Neural crest cell (in vitro differentiated cells): ENCODE measurements at places on chromosomes 2 and 18.

DNA sequence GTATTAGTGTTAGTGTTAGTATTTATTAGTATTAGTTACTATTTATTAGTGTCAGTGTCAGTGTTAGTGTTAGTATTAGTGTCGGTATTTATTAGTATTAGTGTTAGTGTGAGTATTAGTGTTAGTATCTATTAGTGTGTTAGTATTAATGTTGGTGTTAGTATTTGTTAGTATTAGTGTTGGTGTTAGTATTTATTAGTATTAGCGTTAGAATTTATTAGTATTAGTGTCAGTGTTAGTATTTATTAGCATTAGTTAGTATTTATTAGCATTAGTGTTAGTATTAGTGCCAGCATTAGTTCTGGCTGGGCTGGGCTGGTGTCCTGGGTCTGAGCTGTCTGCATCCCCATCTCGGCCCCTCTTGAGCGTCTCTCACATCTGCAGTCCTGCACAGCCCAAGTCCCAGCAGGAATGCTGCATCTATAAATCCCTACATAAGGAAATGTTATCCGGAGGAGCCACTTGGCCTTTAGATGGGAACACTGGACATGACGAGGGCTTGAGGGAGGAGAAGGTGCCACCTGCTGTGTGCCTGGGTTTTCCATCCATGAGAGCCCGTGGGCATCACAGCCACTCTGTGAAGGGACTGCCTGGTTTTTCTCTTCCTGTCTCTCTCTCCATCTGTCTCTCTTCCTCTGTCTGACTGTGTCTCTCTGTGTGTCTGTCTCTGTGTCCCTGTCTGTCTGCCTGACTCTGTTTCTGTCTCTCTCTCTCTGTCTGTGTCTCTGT, 33.6 kb downstream of the TWIST2 start:
- H3K27me3 ChIP-seq, result no peaks in the 10 kb centered on the region
- DNase-seq, result no peak
- H3K4me3 ChIP-seq, result no peak overlapping the region
- H3K27ac ChIP-seq, result no peak overlapping the region

DNA sequence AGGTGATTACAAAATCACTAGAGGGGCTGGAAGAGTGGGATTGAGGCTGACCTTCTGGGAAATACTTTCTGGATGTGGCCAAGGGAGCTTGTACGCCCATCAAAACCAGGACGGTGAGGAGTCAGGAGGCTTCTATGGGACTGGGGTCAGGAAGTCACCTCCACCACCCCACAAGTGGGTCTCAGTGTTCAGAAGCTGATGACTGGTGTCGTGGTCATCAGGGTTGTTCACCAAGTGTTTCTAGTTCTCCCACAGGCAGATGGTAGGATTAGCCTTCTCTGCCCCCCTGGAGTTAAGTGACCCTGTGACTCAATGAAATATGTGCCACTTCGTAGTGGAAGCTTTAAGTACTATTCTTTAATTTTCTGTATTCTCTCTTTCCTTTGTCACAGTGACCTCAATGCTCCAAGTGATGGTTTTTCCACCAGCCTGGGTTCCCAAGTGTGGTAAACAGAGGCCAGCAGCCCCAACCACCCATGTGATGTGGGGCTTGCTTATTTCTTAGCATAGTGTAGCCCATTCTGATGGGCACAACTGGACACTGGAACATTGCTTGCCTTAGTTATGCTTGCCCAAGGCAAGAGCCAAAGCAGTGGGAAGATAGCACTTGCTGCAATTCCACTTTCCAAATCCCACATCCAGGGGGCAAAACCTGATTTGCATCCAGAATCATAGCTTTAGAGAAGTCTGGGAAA, 258.8 kb downstream of the CYP26B1 start:
- H3K4me1 ChIP-seq, result peaks cover 13% of the 10 kb centered on the region
- no peak for DNase-seq
- no peaks in the 10 kb centered on the region for H3K36me3 ChIP-seq
- peaks cover 5% of the 10 kb centered on the region for H3K27me3 ChIP-seq
- H3K4me3 ChIP-seq, result no peak overlapping the region

GRCh38 chr2:237721458-237721857, 77.1 kb upstream of the RBM44 start:
- no peaks in the 10 kb centered on the region for H3K27me3 ChIP-seq
- H3K36me3 ChIP-seq, result peaks cover 3% of the 10 kb centered on the region
- no peak for DNase-seq
- H3K4me3 ChIP-seq, result no peak overlapping the region
- peaks cover 22% of the 10 kb centered on the region for H3K4me1 ChIP-seq

DNA sequence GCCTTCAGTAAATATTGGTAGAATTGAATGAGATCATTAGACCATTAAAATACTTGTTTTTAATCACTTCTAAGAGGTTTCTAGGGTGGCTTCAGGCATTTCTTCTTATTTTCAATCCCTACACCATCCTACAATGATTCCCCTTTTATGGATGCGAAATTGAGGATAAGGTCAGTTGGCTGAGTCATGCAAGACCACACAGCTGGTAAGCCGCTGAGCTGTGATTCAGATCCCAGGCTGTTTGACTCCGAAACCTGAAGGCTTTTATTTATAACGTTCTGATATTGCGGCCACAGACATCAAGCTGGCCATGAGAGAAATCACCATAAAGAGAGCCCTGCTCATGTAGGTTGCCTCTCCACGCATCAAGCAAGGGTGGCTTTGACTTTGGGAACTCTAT, 133.4 kb downstream of the VAPA start:
- no peaks in the 10 kb centered on the region for H3K36me3 ChIP-seq
- no peak overlapping the region for H3K4me3 ChIP-seq
- no peak for DNase-seq
- H3K27me3 ChIP-seq, result no peaks in the 10 kb centered on the region
- peak overlapping the region; percentile 27 for H3K27ac ChIP-seq

DNA sequence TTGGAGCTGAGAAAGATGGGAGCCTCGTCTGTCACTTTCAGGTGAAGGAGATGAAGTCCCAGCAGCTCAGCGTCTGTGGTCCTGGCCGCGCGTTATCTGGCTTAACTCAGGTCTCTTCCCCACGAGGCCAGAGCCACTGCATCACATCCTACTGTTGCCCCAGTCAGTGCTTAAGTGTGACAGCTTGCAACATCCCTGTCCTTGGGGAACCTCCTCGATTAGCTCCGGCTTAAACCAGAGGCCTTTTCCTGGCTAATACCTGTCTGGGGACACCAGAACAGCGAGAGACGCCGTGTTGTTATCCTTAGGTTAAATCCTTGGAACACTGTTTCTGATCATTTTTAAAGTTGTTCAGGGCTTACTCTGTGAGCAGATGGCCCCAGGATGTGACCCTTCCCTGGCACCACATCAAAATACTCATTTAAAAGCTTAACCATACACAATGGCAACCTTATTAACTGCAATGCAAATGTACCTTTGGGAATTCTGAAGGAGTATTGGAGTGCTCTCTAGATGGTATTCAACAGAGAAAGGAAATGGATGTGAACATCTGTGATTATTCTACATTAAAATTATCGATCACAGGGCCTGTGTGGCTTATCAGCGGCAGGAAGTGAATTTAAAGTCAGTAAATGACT, 61.2 kb upstream of the SPP2 start:
- H3K4me3 ChIP-seq, result no peak overlapping the region
- no peak for DNase-seq
- peaks cover 15% of the 10 kb centered on the region for H3K4me1 ChIP-seq
- H3K36me3 ChIP-seq, result peaks cover 4% of the 10 kb centered on the region
- H3K27me3 ChIP-seq, result no peaks in the 10 kb centered on the region
- H3K27ac ChIP-seq, result no peak overlapping the region

GRCh38 chr18:3985664-3986063, 469.4 kb downstream of the DLGAP1 start:
- H3K27me3 ChIP-seq, result no peaks in the 10 kb centered on the region
- H3K27ac ChIP-seq, result no peak overlapping the region
- peaks cover 3% of the 10 kb centered on the region for H3K36me3 ChIP-seq
- no peak overlapping the region for H3K4me3 ChIP-seq

DNA sequence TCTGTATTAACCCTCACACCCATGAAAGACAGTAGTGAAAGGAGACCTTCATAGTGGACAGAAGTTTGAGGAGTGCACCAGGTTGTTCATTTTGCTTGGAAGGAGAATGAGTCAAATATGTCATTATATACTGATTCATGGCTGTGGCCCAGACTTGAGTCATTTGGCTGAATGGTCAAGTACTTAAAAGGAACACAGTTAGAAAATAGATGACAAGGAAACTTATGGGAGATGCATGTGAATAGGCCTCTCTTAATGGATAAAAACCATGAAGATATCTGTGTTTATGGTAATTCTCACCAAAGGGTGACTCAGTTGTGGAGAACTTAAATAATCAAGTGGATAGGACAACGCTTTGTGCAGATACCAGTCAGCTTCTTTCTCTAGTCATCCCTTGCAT, 524.7 kb upstream of the CNTNAP5 start:
- H3K36me3 ChIP-seq, result no peaks in the 10 kb centered on the region
- H3K4me3 ChIP-seq, result no peak overlapping the region
- no peak overlapping the region for H3K27ac ChIP-seq
- no peak for DNase-seq
- no peaks in the 10 kb centered on the region for H3K4me1 ChIP-seq

- DNase-seq, result no peak
- no peak overlapping the region for H3K4me3 ChIP-seq
Observed at GRCh38 chr2:238130696-238131628, 7.5 kb upstream of the KLHL30 start.

- no peak overlapping the region for H3K4me3 ChIP-seq
- H3K27ac ChIP-seq, result no peak overlapping the region
- no peaks in the 10 kb centered on the region for H3K36me3 ChIP-seq
- peaks cover 10% of the 10 kb centered on the region for H3K4me1 ChIP-seq
- H3K27me3 ChIP-seq, result no peaks in the 10 kb centered on the region
- no peak for DNase-seq
Observed at GRCh38 chr2:149101818-149102217, 63.3 kb downstream of the LYPD6B start.

DNA sequence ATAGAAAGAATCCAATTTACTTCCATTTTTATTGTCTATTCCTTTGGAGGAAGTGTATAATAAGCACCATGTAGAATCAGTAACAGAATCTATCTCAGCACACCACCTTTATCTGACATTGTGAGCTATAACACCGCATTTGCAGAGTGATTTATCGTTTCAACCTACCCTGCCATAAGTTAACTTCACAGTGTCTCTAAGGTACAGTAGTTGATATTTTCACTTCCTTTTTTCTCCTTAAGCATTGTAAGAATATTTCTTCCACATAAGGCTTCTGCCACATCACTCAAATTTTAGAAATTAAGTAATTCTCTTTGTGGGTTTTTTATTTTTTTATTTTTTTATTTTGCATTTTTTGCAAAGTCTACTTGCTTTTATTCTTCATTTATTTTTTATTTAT, 107.1 kb downstream of the TMX3 start:
- no peaks in the 10 kb centered on the region for H3K4me1 ChIP-seq
- DNase-seq, result no peak
- no peaks in the 10 kb centered on the region for H3K36me3 ChIP-seq
- H3K27me3 ChIP-seq, result no peaks in the 10 kb centered on the region
- H3K4me3 ChIP-seq, result no peak overlapping the region

DNA sequence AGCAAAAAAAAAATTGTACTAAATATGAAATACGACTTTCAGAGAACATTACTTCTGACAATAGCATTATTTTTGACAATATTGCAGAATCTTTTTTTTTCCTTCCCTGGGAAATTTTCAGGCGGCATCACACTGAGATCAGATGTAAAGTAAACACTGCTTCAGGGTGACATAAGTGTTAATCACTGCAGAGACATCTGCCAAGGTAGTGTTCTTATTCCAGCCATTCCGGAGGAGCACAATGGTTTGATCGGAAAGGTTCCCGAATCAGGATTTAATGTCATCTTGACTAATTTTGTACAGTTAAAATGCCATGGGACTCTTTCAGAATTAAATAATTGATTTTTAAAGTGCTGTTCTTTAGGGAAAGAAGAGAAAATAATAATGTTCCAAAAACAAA, 56.7 kb upstream of the ZNF236 start:
- no peak overlapping the region for H3K4me3 ChIP-seq
- no peak overlapping the region for H3K27ac ChIP-seq
- DNase-seq, result no peak

GRCh38 chr18:46672062-46672970, 15.3 kb upstream of the LOXHD1 start:
- H3K36me3 ChIP-seq, result no peaks in the 10 kb centered on the region
- no peak overlapping the region for H3K27ac ChIP-seq
- no peak for DNase-seq
- H3K27me3 ChIP-seq, result peaks cover 44% of the 10 kb centered on the region
- peaks cover 17% of the 10 kb centered on the region for H3K4me1 ChIP-seq
- H3K4me3 ChIP-seq, result no peak overlapping the region

DNA sequence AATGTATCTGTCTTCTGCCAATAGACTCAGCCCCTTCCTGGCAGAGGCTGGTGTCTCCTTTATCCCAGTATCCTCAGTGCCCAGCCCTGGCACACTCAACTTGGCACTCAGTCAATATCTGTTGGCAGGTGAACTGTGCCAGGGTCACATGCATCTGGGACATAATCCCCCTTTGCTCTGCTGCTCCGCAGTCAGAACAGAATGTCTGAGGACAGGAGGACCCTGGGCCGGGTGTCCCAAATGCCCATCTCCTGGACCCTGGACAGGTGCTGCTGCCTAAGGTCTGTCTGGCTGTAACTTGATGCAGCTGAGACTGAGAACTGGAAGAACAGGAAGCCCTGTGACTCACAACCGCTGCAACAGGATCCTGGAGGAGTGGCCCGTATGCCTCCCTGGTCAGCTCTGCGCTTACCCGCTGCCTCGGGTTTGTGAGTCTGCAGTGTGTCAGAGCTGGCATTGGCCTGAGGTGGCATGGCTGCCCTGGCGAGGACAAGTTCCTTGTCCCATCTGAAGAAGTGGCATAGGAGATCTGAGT, 11.4 kb downstream of the HK2 start:
- peaks cover 46% of the 10 kb centered on the region for H3K4me1 ChIP-seq
- H3K27me3 ChIP-seq, result no peaks in the 10 kb centered on the region
- H3K27ac ChIP-seq, result no peak overlapping the region
- H3K36me3 ChIP-seq, result no peaks in the 10 kb centered on the region

- peaks cover 5% of the 10 kb centered on the region for H3K4me1 ChIP-seq
- H3K4me3 ChIP-seq, result no peak overlapping the region
- H3K36me3 ChIP-seq, result peaks cover 17% of the 10 kb centered on the region
- no peaks in the 10 kb centered on the region for H3K27me3 ChIP-seq
Observed at GRCh38 chr2:3498783-3499394, 20.4 kb downstream of the ADI1 start.

DNA sequence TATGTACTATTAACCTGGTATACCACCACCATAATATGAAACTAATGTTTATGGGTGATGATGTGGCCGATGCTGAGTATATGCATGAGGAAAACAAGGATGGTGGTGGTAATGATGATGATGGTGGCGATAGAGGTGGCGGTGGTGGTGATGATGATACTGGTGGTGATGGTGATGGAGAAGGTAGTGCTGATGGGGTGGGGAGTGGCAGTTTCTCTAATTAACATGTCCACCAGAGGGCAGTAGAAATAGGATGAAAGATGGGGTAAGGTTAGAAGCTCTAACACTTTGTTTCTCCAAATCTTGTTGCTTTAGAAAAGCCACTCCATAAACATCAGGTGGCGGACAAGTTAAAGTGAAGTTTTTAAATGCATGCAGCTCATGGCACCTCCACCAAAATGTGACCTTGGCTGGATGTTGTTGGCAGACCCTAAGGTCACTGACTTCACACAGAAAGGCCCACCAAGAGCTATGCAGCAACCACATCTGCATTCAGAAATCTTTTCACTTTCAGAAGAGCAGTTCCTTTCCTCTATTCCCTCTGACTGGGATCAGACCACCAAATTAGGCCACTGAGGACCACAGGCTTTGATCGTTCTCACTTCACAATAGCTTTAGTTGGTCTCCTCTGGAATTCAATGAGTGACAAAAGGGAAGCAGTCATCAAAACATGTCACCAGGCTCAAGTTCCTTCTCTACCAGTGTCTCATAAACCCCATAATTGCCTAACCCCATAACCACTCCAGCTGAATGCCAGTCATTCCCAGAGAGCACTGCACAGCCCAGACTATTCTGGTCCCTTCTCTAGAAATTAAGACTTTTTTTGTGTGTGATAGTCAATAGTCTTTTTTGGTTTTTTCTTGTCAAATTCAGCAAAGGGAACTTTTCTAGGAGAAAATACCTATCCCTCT, 7.5 kb upstream of the BCL11A start:
- no peak overlapping the region for H3K4me3 ChIP-seq
- H3K36me3 ChIP-seq, result no peaks in the 10 kb centered on the region
- no peak for DNase-seq
